ENCODE measurements at places on chromosomes 5 and 9.

DNA sequence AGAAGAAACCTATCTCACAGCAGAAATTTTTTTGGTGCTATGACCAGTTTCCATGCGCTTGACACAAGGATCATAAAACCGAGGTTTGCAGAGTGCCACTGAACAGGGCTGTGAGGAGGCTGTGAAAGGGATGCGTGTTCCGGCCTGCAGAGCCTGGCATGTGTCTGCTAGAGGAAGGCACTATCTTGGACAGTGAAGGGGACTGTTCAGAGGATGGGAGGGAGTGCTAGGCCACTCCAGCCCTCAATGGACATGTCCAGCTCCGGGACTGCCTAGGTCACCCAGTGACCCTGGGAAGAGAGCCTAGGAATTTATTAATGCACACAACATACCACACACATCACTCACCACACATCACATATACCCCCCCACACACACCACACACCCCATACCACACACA, 275.9 kb downstream of the GADD45G start:
- DNase-seq: no peak

DNA sequence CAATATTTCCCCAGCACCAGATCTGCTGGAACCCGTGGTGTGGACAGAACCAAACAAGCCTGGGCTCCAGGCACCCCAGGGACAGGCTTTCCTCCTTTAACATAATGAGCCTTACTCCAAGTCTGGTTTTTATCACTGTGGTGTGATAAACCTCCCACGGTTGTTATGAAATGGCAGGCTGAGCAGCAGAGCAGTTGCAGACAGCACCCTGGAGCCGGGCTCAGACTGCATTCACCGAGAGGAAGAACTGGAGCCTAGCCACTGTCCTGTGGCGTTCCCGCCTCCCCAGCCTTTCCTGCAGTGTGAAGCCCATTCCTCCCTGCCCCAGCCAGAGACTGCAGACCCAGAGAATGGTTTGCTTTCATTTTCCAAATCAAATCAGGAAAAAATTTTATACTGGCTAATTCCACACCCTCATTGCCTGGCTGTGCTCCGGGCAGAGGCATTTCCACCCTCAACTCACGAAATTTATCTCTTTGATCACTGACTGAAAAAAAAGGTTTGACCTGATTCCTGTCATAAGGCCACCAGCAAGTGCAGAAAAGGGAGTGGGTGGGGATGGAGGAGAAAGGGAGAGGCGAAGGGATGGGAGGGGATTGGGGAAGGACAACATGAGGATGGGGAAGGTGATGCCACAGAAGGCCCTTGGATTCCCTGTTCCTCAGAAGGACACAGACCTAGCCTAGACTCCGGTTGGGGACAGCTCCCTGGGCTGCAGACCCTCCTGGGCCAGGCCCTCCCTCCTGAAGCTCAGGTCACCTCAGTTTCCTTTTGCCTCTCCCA, 18.9 kb downstream of the IPPK start:
- DNase-seq: no peak

DNA sequence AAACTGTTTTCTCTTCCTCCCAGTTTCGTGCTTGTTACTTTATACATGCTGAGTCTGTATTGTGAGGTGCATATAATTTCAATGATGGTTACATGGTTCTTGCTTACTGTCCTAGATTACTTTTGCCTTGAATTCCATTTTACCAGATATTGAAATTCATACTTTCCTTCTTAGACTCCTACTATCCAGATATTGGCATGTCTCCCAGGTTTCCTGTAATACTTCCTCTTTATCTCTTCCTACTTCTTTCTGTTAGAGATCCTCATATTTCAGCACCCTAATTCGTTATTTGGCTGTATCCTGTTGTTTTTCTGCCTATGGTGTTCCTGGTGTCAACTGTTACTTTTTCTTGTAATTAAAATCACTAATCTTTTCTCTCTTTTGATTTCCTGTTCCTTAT, 522.1 kb downstream of the CCDC171 start:
- DNase-seq: no peak

GRCh38 chr9:72817413-72817812, 135.4 kb downstream of the ALDH1A1 start:
- DNase-seq: no peak

- DNase-seq: no peak
Measured at GRCh38 chr9:75869236-75869635, 21.2 kb upstream of the PCSK5 start.
